Smooth muscle cell of bladder (primary cell): ENCODE measurements at places on chromosomes 4 and X. TPM values are rescaled to one million over a fixed set of nuclear protein-coding genes. Genes with fewer than 3 reads are reported as not detected.

Gene CXCL6
- total RNA-seq = 32.7 and 66.7 TPM in 2 replicates

Gene ZMAT1
- total RNA-seq = under 0.01 and 0.09 TPM in 2 replicates

Gene CRMP1
- under 0.01 and 0.14 TPM in 2 replicates for total RNA-seq

Gene MAGED2
- total RNA-seq = 194 and 218 TPM in 2 replicates

Gene BMP2K
- 39.2 and 44.4 TPM in 2 replicates for total RNA-seq

Gene NPY1R
- total RNA-seq = under 0.01 and 0.14 TPM in 2 replicates

Gene FDCSP
- total RNA-seq = not detected in 2 replicates

Gene SOX3
- total RNA-seq = not detected in 2 replicates

Gene GLUD2
- total RNA-seq = 1.00 and 1.3 TPM in 2 replicates

Gene MAOA
- 4.8 and 9.0 TPM in 2 replicates for total RNA-seq

Gene PRKX
- 8.7 and 11.1 TPM in 2 replicates for total RNA-seq

Gene ANOS1
- under 0.01 and 0.46 TPM in 2 replicates for total RNA-seq

Gene DRP2
- total RNA-seq = 0.57 and 0.74 TPM in 2 replicates

Gene UGT2B10
- not detected in 2 replicates for total RNA-seq

Gene RIPPLY1
- total RNA-seq = 0.14 TPM in 1 of 2 replicates, not detected in the other

Gene F9
- not detected in 2 replicates for total RNA-seq

Gene RAB41
- total RNA-seq = not detected in 2 replicates

Gene DMD
- total RNA-seq = 3.4 and 5.5 TPM in 2 replicates

Gene FAM9C
- total RNA-seq = under 0.01 and 0.18 TPM in 2 replicates
